Posterior cingulate gyrus (tissue), 11 donors: ENCODE measurements at places on chromosomes 7 and 10.

DNA sequence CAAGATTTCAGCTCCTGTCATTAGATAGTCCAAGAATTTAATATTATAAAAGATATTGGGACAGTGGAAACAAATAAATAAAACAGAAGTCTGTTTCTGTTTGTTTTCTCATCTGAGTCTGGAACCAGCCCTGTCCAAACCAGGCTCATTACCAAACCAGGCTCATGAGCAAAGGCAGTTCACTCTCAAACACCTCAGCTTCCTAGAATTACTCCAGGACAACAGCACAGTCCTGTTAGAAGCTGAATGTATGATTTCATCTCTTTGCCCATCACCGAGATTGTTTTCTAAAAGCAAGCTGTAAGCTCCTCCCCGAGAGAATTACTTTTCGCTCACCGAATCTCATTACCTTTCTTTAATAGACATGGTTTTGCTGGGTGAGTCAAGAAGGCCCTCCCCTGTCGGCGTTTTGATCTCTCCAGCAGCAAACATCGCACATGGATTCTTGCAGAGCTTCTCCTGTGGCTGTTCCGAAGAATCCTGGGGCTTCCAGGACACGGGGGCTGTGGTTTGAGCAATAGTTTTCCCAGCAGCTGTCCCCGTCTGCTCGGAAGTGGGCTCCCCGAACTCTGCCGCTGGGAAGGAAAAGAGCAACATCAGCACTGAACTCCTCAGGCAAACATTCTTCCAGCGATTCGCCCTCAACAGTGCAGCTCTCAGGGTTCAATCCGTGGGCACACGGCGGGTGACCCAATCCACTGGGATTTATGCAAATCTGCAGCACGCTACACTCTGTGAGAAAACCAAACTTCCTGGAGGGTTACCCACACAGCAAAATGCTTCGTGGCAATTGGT lies 112.5 kb downstream of the SVIL start:
- no peak for DNase-seq

DNA sequence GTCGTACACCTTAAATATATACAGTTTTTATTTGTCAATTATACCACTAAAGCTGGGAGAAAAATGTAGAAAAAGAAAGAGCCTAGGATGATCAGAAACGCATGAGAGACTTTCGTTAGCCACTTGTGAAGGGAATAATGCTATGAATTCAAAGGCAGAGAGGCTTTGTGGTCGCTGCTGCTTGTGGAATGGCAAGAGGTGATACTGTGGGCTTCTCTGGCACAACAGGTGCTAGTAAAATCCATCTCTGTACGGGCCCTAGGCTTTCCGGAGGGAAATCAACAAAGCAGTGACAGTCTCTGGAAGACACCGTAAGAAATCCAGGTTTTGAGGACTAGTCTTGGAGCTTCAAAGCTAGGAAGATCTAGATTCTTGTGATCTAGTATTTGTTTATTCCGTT lies 52.6 kb downstream of the LRRC72 start:
- no peak for DNase-seq

- DNase-seq: no peak
Observed at GRCh38 chr10:78140066-78140630, 106.5 kb downstream of the RPS24 start.

GRCh38 chr7:29077854-29078253 lies 68.5 kb downstream of the CPVL start:
- DNase-seq: no peak

GRCh38 chr7:605661-606450 lies 86.2 kb upstream of the PDGFA start:
- DNase-seq: no peak

GRCh38 chr7:156751319-156751718 lies 110.7 kb downstream of the RNF32 start:
- no peak for DNase-seq

- DNase-seq: no peak
Observed at GRCh38 chr7:153408360-153409335, 643.5 kb upstream of the DPP6 start.

- no peak for DNase-seq
Observed at GRCh38 chr10:123044391-123044790, 35.6 kb downstream of the ACADSB start.

DNA sequence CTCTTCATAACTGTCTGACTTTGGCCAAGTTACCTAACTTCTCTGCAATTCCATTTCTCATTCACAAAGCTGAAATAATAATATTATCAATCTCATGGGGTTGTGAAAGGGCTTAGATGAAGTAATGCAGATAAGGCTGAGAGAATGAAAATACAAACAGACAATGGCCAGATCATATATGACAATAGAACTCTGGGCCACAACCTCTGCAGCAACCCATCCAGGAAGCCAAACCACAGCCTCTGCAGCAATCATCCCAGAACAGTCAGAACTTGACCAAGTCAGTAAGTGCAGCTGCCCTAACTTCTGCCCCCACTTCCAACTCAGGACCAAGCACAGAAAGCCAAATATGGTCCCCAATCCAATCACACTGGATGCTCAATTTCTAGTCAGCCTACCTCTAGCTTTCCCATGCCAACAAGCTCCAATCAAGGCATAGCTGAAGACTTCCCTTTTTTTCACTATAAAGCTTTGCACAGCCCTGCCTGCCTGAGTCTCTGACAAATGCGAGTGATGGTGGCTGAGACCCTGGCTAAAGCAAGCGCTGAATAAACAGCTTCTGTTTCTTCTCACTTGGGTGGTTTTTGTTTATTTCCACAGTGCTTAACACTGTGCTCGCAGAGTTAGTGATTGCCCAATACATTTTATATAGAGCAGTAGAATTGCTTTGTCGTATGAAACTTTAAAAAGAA lies 34.8 kb upstream of the TNPO3 start:
- DNase-seq: no peak

DNA sequence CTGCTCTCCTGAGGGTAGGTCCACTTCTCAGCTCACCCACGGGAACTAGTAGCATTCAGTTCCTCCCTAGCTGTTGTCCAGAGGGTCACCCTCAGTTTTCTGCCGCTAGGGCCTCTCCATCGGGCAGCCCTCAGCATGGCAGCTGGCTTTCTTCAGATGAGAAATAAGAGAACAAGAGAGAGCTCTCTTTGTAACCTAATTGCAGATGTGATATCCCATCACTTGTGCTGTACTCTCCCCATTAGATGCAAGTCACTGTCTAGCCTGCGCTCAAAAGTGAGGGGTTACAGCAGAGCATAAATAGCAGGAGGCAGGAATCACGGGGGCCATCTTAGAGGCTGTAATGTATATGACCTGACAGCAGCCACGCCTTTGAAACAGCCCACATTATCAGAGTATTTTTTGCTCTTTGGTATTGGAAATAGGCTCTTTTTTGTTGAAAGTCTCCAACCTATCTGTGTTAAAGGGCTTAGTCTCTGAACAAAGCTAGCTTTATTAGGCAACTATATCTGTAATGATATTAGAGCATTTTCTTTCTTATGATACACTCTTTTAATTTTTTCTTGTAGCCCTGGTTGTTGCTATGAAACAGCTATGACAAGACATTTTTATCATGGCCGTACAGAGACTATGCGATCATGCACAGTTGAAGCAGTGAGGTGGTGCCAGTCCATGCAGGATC lies 45.7 kb downstream of the CROT start:
- no peak for DNase-seq

DNA sequence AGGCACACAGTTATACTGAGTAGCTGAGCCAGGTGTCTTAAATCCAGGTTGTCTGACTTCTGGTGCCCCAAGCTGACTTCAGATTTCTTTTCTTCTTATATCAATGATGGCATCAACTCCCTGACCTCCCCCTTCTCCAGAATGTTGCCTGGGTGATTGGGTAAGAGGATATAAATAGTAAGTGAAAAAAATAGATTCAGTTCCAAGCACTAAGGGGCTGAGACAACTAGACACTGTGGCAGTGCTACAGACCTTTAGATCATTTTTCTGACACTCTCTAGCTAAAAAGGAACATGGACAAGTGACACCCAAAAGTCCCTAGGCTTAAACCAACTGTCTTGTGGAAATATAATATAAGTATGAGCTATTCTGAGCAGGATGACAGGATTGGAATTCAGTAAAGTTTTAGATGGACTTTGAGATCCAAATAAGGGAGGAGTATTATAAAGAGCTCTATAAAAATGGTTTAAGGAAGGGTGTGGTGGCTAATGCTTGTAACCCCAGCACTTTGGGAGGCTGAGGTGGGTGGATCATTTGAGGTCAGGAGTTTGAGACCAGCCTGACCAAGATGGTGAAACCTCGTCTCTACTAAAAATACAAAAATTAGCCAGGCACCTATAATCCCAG lies 589.1 kb upstream of the GALNT17 start:
- no peak for DNase-seq

DNA sequence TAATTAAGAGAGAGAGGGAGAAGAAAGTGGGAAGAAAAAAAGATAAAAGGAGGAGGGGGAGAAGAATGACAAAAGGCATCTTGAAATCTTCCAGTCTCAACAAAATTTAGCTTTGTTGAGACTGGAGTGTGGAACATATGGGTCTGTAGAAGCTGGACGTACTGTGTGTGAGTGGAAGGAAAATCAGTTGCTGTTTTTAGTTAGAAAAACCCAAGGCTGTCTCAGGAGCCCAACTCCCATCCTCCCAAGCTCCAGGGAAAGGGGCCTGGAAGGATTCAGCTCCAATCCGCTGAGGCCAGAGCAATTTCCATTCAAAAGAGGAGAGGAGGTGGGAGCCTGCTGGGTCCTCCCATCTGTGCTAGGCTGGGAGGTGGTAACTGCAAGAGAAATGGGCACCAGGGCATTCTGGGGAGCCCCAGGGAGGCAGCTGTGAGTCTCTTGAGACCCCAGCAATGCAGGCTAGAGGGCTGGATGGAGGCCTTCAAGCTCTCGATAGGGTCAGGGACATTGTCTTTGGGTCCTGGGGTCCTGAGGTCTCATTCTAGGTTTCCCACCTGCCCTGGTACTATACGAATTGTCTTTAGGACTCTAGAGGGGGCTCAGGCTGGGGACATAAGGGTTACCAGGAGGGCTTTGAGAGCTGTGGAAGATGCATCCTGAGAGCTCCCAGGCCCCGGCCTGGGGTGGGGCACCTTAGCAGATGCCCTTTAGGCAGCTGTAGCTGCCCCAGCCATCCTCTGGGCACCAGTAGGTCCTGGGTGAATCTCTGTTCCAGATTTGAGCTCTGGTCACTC lies 21.4 kb downstream of the ADCYAP1R1 start:
- DNase-seq: peak; percentile 11

- no peak for DNase-seq
Observed at GRCh38 chr7:33814400-33814799, 90.9 kb upstream of the BMPER start.

GRCh38 chr10:52568309-52568708 lies 204.3 kb downstream of the MBL2 start:
- no peak for DNase-seq

GRCh38 chr10:71920540-71921323 lies 43.5 kb upstream of the CHST3 start:
- no peak for DNase-seq

DNA sequence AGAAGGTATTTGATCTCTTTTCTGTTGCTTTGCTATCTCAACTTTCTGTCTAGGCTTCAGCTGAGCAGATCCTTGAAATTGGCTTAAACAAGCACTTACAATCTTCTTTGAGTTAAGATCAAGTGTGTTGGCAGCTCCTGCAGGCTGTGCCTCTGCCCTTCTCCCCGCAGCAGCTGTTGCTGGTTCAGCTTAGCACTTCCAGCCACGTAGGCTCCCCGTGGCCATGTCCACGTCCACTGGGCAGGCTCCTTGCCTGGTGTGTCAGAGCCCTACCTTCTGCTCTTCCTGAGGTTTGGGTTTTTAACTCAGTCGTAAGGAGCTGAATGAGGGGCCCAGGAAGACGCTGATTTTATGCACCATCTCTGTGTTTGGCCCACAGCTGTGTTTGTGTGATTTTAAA lies 47.2 kb downstream of the CAMK1D start:
- peak; percentile 87 for DNase-seq

- no peak for DNase-seq
Observed at GRCh38 chr7:91353848-91354247, 89.6 kb downstream of the FZD1 start.

GRCh38 chr10:59829601-59830000 lies 76.3 kb upstream of the MRLN start:
- DNase-seq: no peak

DNA sequence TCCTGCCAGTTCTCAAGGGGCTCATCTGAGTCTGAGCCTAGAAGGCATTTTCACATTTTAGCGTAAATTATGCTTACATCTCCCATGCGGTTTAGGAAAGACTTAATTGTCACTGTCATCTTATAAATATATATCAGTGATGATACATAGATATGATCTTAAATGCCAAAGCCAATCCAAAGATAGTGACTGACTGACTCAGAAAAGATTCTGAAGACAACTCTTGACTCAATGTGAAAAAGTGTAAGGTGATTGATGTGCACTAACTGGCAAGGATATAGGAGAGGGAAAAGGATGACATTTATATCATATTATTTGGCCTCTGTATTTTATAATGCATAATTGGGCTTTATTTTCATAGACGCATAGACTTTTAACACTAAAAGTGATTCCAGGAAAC lies 84.9 kb upstream of the LRRN3 start:
- no peak for DNase-seq

GRCh38 chr7:115683093-115683492 lies 347.5 kb downstream of the TFEC start:
- no peak for DNase-seq

DNA sequence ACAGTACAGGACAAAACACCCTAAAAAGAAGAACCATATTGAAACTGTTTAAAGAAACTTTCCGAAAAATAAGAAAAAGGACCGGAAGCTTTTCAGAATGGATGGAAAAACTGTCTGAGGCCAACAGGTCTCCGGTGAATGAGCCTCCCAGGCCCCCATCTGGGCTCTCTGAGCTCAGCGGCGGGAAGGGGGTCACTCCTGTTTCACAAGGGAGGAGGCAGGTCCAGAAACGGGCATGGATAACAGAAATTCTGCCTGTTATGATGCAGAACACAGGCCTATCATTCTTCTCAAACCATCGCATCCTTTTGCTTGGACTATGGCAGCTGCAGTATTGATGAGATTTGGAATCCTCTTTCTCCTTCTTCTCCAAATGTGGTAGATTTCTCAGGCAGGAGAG lies 58.9 kb upstream of the SHH start:
- no peak for DNase-seq

DNA sequence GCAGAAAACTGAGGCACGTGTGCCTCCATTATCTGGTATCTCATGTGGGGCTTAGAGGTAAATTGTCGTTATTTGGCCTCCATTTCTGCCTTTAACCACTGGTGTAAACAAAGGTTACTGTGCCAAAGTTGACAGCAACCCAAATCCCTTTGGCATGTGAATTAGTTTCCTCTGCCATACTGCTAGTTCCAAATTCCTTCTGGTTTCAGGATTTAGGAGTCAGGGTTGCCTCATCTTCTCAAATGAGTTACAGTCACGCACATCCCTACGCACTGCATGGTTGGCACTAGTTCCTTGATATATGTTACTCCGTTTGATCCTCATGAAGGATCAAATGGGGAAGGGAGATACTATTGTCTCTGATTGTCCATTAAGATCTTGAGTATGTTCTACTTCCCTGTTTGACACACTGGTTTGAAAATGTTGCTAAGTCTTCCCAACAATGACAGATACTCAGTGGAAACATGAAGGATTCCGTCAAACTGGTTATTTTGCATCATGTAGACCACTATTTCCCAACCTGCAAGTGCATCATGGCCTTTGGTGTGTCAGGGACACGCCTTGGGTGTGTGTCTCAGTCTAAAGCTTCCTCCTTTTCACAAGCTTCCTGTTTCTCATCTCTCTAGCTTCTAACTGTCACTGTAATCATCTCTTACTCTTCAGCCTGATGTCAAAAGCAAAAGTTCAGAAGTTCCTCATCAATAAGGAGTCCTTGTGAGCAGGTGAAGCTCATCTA lies at the start of gene LIPN:
LIPN (plus strand) TSS at position 655 of the 736 bp plus-strand sequence. CDS start 1,386 bp downstream, outside the sequence.
- DNase-seq: no peak

- DNase-seq: peak; percentile 79
Observed at GRCh38 chr7:2687881-2688318, at the start of gene AMZ1. TSS of gene AMZ1 (plus strand) at chr7:2688202. CDS start at chr7:2700452, 12,250 bp downstream.

GRCh38 chr7:128352153-128352537 lies 8.4 kb upstream of the RBM28 start:
- DNase-seq: peak; percentile 41
